ENCODE measurements at places on chromosomes 2 and 18.

- peak; percentile 50 for DNase-seq
Measured at GRCh38 chr2:241703032-241703604, 1.3 kb downstream of the ING5 start.

- DNase-seq: no peak
Measured at GRCh38 chr2:139165601-139166000, 385.4 kb upstream of the NXPH2 start.

GRCh38 chr2:108604196-108604595 lies 69.9 kb downstream of the LIMS1 start:
- no peak for DNase-seq

DNA sequence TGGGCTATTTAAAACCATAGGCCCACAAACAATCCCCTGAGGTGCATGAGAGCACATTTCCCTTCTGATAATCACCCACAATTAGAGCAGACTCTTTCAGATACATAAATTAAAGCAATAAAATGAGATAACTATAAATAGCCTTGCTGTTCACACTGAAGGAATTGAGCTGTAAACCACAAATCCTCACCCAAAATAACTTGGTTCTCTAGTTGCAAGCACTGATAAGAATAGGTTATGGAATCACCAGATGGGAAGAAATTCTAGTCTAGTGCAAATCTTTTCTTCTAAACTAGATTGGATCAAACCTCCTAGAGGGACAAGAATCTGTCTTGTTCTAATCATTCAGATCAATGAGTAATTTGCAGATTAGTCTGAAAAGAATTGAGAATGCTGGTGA lies 64.6 kb downstream of the NAB1 start:
- no peak for DNase-seq

GRCh38 chr2:218214116-218214515 lies 2.9 kb upstream of the ARPC2 start:
- no peak for DNase-seq

- DNase-seq: no peak
Measured at GRCh38 chr18:6031002-6031401, 135.7 kb upstream of the TMEM200C start.

- no peak for DNase-seq
Measured at GRCh38 chr18:63054901-63055584, 264.5 kb downstream of the BCL2 start.

DNA sequence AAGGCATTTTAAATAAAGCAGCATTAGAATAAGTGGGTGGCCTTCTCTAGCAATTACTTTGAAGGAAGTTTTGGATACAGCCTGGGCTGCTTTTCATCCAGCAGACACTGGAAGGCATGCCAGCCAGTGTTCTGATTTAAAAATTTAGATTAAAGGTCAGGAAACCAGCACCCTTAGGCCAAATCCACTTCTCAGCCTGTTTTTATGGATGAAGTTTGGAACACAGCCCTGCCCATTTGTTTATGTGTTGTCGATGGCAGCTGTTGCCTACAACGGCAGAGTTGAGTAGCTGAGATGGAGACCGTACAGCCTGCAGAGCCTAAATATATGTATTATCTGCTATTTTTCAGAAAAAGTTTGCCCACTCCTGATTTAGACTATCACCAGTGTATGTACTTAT lies 313.6 kb upstream of the ACVR2A start:
- DNase-seq: no peak
